NCI-H1105 (cell line): ENCODE measurements at places on chromosomes 1 and 21.

GRCh38 chr1:53142226-53142853 lies at the start of gene SLC1A7:
TSS of gene SLC1A7 (minus strand) at chr1:53142638. CDS start at chr1:53142449, 189 bp downstream.
- no peak for DNase-seq

DNA sequence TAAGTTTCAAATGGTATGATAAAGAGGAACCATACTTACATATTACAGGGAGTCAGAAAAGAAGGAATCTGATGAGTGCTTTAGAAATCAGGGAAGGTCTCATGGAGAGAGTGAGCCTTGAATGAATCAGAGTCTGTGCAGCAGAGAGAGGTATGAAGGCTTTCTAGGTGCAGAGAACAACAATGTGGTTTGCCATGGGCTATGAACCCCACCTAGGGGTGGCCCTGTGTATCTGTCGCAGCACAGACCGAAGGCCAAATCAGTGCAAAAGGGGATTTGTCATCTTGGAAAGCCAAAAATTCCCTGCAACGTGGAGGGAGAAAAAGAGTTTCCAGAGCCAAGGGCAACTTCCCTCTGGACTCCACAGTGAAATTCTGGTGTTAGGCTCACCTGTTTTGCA lies 3.5 kb downstream of the PAPPA2 start:
- peak; percentile 3 for DNase-seq

DNA sequence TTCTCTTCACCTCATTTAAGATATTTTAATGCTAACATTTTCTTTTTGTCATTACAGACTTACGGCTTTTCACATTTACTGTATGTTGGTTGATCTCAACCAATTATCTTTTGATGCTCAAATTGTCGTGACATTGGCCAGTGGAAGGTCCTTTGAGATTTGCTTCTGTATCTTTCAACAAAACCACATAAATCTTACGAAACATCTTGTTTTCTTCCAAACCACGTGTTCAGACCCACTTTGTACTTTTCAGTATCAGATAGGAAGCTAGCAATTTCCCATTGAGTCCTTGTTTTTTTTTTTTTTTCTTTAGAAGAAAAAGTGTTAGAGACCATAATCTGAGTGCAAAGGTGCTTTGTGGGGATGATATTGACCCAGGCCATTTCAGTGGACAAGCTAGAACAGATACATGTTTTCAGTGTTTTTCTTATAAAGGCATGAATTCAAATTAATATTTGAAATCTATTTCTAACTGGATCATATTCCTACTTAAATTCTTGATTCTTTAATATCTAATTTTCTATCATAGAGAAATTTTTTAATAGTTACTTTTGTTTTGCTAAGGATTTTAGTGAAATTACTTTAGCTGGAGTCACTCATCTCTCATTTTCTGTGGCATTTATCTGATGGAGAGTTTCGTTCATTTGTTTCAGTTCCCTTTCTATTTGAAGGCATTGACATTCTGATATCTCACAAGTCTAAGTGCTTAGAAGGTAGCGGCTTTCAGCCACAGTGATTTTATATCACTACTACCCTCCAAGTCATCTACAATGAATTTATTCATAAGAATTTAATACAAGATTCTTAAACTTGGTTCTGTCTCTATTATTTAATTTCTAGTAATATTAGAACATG lies 26.7 kb downstream of the ATG4C start:
- DNase-seq, result no peak

- peak; percentile 86 for DNase-seq
Observed at GRCh38 chr1:205434738-205435137, 12.9 kb upstream of the LEMD1 start.

DNA sequence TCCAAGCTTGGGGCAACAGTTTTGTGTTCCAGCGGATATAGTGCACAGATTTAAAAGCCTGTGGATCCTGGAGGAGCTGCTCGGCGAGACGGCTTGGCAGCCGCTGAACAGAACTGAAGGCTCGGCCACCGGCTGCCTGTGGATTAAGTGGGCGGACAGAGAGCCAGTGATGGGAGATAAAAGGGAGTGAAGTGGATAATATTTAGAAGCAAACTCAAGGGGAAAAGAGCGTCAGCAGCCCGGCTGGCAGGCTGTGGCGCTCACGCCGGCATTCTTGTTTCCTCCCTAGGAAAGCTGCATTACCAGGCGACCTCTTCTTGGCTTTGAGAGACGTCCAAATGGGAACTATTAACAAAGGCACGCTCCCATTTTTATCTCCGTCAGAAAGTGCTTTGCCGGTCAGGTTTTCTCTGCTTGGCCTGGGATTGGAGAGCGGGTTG lies 10.4 kb downstream of the TRABD2B start:
- DNase-seq, result peak; percentile 13

GRCh38 chr1:7586031-7586941 lies 184.8 kb upstream of the VAMP3 start:
- no peak for DNase-seq

- DNase-seq, result no peak
Observed at GRCh38 chr1:47875831-47876586, 121.2 kb downstream of the TRABD2B start.
